MM.1S (cell line): ENCODE measurements at places on chromosomes 4 and X.

GRCh38 chr4:41375561-41375960 is 118.8 kb downstream of the UCHL1 start:
- no peak for DNase-seq

DNA sequence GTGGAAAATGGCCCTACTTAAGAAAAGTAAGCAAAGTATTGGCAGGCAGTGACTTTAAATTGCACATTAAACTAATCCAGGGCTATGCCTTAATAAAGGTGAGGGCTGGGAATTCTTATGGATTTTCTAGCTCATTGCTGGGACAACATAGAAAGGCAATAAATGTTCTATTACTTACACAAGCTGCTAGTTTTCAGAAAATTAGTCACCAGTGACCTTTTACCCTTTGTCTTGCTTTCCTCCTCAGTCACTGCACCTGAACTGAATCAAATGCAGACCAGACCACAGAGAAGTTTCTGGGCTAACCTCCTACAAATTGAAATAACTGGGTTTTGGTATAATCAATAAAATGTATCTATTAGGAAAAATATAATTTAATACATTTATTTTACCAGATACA is 694.4 kb upstream of the FAM241A start:
- no peak for DNase-seq

DNA sequence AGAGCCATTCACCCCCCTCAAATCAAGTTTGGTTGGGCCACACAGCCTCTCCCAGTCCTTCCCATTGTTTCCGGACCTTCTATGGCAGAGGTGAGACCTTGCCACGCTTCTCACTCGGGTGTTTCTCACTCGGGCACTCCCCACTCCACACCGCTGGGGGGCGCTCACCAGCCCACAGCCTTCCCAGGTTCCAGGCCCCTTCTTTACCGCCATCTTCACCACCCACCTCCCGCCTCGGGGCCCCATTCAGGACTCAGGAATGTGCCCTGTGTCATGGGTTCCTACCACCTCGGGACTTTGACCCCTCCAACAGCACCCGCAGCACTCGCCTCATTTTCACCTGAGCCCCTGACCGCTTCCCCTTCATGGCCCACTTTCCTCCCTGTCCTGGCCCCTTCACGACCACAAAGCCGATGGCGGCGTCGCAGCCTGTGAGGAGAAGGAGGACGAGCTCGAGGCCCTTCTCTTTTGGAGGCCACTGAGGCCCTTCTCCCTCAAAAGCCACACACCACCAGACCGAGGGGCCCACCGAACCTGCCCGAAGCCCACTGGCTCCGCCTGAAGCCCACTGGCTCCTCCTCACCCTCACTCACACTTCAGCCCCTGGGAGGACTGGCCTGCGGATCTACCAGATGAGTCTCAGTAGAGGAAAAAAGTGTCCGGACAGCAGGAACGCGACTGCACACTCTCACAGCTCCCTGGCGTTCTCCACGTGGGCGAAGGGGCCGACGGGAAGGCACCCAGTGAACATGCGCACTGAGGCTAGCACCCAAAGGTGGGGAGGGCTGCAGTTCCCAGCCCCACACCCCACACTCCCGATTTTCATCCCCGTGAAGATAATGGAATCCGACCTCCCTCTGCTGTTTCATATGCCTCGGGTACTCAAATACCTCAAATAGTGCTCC is at the start of gene PAGE1:
TSS of gene PAGE1 (minus strand) at position 709 of the 905 bp plus-strand sequence. CDS start 1,214 bp downstream, outside the sequence.
- no peak for DNase-seq

DNA sequence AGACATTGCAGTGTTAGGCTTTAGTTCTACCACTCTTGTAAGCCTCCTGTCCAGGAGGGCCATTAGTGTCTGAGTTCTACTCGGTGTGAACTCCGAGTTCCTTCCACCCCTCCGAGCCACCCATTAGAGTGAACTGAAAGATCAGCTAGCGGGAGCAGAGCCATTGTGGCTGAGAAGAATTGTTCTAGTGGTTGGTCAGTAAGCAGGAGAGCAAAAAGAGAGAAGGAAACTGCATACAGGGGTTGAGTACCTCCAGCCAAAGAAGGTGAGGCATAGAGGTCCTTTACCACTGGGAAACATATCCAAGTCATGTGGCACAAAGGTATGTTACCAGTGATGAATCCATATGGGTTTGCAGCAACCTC is 96.9 kb downstream of the CPE start:
- no peak for DNase-seq

GRCh38 chrX:109691277-109691676 is 41.8 kb downstream of the ACSL4 start:
- no peak for DNase-seq

GRCh38 chrX:132044953-132045352 is 21.9 kb downstream of the STK26 start:
- no peak for DNase-seq

DNA sequence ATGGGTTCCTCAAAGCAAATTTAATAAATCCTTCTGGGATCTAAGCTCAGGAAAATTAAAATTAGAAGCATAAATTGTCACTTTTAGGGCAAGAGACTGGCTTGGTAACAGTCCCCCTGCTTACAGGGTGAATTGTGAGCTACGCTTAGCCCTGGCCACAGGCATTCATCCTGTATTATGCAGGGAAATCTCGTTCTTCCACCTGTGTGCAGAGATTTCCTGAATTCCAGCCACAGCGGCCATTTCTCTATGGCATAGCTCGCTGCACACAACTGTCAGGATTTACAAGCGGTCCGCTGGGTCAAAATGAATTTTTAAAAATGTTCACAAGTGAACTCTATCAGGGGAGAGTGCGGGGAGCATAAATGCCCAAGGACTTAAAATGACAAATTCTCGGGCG is 111.9 kb downstream of the DCTD start:
- DNase-seq: no peak

GRCh38 chr4:30968926-30969325 is 248.8 kb downstream of the PCDH7 start:
- no peak for DNase-seq

GRCh38 chr4:108303488-108304177 is 134.9 kb upstream of the LEF1 start:
- DNase-seq: no peak

- no peak for DNase-seq
These were observed 195.8 kb downstream of the MAML3 start for GRCh38 chr4:139957986-139958738.

- no peak for DNase-seq
These were observed 459.0 kb downstream of the PDGFC start for GRCh38 chr4:156512622-156513021.

DNA sequence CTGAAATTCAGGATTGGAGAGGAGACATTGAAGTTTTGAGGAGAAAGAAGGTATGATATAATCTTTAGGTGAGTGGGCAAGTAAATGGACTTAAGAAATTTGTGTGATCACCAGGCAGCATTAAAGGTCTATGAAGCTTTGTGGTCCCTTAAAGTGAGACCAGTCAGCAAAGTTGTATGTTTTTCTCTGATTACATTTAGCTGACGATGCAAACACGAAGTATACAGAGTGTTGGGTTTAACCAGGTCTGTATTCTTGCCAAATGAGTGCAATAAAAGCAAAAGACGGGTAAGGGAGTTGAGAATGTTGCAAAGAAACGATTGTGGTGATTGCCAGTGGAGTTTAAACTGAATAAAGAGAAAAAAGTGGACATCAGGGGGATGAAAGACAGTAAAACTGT is 11.6 kb upstream of the YIPF6 start:
- DNase-seq: no peak

DNA sequence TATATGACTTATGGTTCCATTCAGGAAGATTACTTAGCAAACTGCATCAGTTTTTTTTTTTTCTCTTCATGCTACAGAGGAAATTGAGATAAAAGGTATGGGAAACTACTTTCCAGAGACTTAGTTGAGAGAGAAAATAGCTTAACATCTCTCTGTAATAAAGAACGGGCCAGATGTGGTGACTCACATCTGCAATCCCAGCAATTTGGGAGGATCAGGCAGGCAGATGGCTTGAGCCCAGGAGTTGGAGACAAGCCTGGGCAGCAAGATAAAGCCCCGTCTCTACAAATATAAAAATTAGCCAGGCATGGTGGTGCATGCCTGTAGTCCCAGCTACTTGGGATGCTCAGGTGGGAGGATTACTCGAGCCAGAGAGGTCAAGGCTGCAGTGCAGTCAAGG is 271.2 kb upstream of the TENM3 start:
- no peak for DNase-seq

- no peak for DNase-seq
These were observed 3.4 kb upstream of the SLC39A8 start for GRCh38 chr4:102348701-102349100.

GRCh38 chr4:171880136-171880535 is 66.9 kb downstream of the GALNTL6 start:
- DNase-seq: no peak

DNA sequence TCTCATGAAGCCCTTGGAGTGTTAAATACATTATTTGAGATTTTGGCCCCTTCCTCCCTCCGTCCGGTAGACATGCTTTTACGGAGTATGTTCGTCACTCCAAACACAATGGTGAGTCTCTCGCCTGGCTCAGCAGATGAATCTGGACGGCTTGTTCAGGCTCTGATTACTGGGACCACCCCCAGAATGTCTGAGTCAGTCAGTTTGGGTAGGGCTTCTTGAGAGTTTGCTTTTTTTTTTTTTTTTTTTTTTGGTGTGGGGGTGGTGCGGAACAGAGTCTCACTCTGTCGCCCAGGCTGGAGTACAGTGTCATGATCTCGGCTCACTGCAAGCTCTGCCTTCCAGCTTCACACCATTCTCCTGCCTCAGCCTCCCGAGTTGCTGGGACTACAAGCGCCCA is 62.4 kb upstream of the MSANTD1 start:
- DNase-seq: no peak

- no peak for DNase-seq
These were observed at the start of gene BMPR1B for GRCh38 chr4:94757192-94758140. Gene BMPR1B (plus strand): TSS chr4:94757955. CDS start chr4:95104425, 346,470 bp downstream.

- no peak for DNase-seq
These were observed 378.5 kb upstream of the CT83 start for GRCh38 chrX:116841290-116841689.

- DNase-seq: no peak
These were observed 293.2 kb upstream of the PCDH18 start for GRCh38 chr4:137825505-137825904.

- DNase-seq: peak; percentile 70
These were observed 115.7 kb upstream of the LSM6 start for GRCh38 chr4:146059865-146060264.

DNA sequence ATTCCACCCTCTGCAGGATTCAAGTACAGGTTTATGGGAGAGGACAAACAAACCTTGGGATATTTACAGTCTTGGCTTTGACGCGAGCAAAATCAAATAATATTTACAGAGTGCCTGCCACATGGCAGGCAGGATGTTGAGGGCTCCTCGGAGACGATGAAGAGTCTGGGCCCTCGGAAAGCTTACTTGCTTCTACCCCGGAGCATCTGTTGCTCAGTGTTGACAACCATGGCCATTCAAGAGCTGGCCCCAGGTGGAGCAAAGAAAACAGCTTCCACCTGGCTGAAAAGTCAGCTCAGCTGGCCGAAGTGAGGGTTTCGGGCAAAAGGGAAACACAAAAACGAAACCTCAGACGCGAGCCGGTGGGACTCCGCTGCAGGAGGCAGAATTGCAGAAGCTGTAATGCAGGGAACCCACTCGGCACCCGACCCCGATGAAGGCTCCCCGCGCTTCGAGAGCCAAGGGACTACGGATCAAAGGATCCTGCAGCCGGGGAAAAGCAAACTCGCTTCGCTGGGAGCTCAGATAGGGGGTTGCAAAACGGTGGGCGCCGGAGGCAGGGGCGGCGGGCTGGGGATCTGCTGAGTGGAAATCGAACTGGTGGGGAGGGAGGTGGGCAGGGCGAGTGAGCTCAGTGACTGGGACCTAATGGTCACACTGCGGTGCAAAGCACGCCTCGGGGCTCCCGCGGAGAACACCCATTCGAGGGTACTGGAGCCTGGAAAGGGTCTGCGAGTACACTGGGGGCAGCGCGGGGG is 805 bp downstream of the ATP8A1 start:
- DNase-seq: peak; percentile 86

- DNase-seq: no peak
These were observed 70.8 kb downstream of the HHIP start for GRCh38 chr4:144716778-144717177.

DNA sequence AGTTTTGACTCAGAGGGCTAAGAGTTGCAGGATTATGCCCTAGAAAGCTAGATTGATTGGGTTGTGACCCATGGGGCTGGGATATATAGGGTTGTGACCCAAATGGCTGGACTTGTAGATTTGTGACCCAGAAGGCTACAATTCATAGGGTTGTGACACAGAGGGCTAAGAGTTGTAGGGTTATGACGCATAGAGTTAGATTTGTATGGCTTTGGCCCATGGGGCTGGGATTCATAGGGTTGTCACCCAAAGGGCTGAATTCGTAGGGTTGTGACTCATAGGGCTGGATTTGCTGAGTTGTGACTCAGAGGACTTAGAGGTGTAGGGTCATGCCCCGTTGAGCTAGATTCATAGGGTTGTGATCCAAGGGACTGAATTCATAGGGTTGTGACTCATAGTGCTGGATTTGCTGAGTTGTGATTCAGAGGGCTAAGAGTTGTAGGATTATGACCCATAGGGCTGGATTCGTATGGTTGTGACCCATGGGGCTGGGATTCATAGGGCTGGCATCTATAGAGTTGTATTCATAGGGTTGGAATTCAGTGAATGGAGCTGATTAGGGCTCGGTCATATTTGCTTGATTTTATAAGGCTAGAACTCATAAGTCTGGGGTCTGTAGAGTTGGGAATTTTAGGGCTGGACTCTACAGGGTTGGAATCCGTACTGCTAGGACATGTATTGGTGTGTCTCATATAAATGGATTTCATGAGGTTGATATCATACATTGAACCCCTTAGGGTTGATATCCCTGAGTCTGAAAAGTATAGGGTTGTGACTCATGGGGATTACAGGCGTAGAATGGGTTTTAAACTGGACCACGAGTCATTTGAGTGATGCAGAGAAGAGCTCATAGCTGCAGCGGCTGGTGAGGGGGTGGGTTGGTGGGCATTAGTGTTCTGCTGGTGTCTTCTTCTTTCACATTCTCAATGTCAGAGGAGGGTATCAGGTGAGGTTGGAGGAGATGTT is 125.7 kb downstream of the CRLF2 start:
- DNase-seq: no peak

DNA sequence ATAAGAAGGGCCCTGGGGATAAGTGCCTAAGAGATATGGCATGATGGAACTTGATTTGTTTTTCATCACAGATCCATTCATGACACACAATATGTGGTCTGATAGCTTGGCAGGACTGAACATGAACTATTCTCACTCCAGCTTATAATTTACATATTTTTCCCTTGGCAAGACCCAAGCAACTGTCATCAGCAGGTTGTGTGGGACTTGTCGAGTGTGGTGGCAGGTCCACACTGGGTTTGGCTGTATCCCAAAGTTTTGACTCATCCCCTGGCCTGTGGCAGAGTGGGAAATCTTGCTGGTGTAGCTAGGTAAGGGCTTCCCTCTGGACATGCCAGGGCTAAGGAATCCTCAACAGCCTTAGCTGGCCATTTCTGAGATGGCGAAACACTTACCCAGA is 81.0 kb upstream of the STIM2 start:
- no peak for DNase-seq

DNA sequence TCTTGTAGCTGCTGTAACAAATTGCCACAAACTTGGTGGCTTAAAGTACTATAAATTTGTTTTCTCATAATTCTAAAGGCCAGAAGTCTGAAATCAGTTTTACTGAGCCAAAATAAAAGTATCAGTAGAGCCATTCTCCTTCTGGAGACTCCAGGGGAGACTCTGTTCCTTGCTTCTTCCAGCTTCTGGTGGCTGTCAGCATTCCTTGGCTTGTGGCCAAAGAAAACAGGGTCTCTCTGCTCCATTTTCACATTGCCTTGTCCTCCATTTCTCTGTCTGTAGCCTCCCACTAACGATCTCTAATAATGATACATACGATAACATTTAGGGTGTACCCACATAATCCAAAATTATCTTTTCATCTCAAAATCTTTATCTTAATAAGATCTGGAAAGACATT is 200.4 kb downstream of the MAB21L2 start:
- DNase-seq: no peak
